ENCODE measurements at places on chromosomes 6 and 20. TPM values are rescaled to one million over a fixed set of nuclear protein-coding genes. Genes with fewer than 3 reads are reported as not detected.

The DEFB132 gene
- not detected for total RNA-seq

The ZNF334 gene
- total RNA-seq = 12.2 TPM

The ASCC3 gene
- total RNA-seq = 96.0 TPM

The PNRC1 gene
- total RNA-seq = 190 TPM

The CCDC167 gene
- total RNA-seq = 7.5 TPM

The SULF2 gene
- 14.9 TPM for total RNA-seq

The SSTR4 gene
- 0.43 TPM for total RNA-seq

The ZSCAN31 gene
- total RNA-seq = 2.0 TPM

The ABHD16B gene
- total RNA-seq = not detected

The GGTLC1 gene
- not detected for total RNA-seq

The SRSF12 gene
- 1.2 TPM for total RNA-seq

The C6orf163 gene
- total RNA-seq = 0.76 TPM

Measured in placental epithelial cell (primary cell).